ENCODE measurements at places on chromosomes 11 and 22.

GRCh38 chr11:110645253-110645652 is 67.0 kb downstream of the ARHGAP20 start:
- ATAC-seq, result no peak

GRCh38 chr22:47010211-47010610 is 247.8 kb downstream of the TBC1D22A start:
- no peak for ATAC-seq

- no peak for ATAC-seq
These were observed 8.9 kb upstream of the SAMM50 start for GRCh38 chr22:43946384-43946667.

- ATAC-seq, result no peak
These were observed 317.6 kb upstream of the FAT3 start for GRCh38 chr11:91906871-91907624.

DNA sequence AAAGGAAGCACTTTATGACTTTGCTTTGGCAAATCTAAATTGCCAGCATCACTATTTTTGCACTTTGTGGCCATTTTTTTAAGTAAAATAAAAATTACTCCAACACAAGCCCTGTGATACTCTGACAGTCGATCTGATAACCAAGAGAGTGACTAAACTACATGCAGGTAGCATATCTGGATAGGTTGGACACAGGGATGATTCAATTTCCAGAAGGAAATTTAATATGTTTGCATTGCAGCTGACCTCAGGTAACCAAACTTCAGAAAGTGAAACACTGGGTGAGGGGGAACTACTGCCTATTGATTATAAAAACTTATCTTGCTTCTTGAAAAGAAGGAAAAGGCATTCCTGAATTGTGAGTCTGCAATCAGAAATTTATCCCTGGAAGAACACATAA is 13.9 kb downstream of the OR5B3 start:
- no peak for ATAC-seq

GRCh38 chr11:123977731-123978347 is at the start of gene OR10S1:
OR10S1 (minus strand) TSS chr11:123977781; CDS start chr11:123977664, 117 bp downstream.
- no peak for ATAC-seq

DNA sequence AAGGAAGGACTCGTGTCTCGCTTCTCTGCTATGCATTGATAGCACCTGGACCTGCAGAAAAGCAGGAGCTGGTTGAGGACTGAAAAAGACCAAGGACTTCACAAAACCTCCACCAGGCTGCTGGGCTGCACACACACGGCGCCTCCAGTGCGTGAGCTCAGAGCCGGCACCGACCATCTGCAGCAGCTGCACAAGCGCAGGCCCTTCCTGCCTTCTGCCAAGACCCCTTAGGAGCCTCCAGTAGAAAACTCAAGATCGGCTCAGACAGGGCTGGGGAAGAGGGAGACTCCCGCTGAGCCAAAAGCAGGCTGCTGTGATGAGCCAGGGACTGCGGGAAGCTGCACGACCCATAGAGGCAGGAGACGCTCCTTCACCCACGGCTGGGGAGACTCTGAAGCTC is 70.9 kb downstream of the PHF21B start:
- no peak for ATAC-seq

DNA sequence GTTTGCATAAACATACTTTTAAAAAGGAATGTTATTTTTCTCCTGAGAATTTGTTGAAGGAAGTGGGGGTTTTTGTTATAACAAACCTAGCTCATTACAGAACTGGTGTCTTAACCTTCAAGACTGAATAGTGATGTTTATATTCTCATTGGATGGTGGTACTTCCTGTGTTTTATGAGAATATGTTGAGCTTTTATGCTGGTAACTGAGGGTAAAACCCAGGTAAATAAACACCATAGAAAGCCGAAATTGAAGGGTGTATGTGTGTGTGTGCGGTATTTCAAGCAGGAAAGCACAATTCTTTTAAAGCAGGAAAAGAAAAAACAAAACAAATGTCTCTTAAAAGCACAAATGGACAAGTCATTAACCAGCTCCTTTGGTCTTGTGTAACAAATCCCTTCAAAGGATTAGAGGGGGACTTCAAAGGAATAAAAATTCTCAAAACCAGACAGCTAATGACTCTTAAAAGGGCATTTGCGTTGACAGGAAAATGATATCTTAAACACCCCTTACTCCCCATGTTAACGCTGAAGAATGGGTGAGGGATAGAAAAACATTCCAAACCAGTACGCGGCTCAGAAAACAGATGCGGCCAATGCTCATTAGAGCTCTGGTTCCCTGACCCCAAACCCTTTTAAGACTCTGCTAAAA is 23.8 kb downstream of the LMO2 start:
- no peak for ATAC-seq

DNA sequence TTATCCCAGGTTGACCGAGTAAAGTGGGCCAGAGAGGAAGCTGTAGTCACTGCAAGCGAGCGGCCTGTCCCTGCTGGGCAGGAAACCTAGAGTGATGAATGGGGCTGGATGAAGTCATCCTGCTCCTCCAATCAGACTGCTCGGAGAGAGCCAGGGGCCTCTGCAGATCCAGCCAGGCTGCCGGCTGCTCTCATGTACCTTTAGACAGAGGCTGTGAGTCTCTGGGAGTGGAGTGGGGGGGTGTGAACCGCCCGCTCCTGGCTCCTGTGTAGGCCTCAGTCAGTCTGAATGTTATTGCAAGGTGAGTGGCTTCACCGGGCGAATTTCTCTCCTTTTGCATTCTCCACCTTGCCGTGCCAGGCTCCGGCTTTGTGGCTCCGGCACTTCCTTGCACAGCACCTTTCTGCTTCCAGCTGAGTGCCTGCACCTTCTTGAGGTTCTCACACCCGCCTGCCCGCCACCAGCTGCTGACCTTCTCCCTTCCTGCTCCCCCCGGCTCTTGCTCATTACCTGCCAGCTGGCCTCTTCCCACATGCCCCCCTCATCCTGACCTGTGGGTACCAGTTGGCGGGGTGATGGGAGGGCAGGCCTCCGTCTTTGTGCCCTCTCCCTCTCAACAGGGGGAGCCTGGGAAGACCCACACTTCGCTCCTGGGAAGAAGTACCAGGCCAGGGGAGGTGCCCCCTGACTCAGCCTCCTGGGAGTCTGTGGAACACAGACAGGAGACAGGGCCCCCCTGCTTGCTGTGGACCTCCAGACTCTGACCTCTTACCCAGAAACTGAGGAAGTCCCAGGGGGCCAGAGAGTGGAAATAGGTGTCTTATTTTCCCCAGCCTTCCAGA is 79.9 kb downstream of the GRAMD1B start:
- ATAC-seq, result peak; percentile 60

DNA sequence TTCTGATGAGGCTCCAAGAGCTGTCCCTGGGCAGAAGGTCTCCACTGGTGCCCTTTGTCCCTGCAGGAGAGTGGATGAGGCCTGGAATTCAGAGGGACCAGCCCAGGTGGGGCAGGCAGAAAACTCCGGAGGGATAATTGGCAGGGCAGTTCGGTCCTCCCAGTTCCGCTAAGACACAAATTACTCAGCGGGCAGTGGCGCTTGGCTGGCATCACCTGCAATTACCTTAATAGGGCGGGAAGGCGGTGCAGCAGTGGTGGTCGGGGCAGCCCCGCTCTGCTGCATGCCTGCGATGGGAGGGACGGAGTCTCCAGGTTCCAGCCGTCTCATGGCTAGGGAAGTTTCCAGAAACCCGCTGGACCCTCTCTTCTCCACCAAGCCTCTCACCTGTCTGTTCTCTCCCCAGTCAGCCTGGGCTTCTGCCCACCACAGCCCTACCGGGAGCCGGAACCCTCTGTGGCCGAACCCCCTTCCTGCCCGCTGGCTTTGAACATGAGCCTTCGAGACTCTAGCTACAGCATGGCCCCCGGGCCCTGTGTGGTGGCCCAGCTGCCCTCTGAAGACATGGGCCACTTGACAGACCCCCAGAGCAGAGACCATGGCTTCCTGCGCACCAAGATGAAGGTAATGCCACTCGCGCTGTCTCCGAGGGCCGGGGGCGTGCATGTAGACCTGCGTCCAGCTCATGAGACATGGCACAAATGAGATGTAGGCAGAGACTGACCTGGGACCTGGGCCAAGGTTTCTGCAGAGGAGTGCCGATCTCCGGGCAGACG is 7.0 kb downstream of the OVOL1 start:
- ATAC-seq, result no peak

GRCh38 chr11:57249384-57250319 is 12.6 kb upstream of the APLNR start:
- peak; percentile 42 for ATAC-seq

GRCh38 chr11:126973051-126973450 is 27.5 kb downstream of the KIRREL3 start:
- ATAC-seq, result no peak

- peak; percentile 60 for ATAC-seq
These were observed 453 bp downstream of the GAS2 start for GRCh38 chr11:22666688-22667439.

DNA sequence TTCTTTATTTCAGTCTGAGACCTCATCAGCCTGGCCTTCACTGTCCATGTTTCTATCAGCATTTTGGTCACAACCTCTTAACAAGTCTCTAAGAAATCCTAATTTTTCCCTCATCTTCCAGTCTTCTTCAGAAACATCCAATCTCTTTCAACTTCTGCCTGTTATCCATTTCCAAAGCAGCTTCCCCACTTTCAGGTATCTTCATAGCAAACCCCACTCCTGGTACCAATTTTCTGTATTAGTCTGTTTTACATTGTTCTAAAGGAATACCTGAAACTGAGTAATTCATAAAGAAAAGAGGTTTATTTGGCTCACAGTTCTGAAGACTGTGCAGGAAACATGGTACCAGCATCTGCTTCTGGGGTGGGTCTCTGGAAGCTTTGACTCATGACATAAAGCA is 8.1 kb upstream of the OR6X1 start:
- no peak for ATAC-seq

DNA sequence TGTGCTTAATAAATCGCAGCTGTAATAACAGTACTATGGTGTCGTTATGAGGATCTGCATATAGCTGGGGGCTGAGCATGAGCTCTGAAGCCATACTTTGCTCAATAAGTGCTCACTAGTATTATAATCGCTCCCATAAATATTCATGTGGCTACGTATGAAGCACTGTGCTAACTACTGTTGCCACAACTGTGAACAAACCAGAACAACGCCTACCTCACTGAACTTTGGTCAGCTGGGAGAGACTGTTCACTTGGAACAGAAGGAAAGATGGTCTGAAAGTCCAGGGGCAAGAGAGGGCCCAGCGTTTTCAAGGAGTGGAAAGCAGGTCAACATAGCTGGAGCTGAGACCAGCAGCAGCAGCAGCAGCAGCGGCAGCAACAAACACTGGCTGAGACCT is 141.6 kb downstream of the EFCAB6 start:
- no peak for ATAC-seq

GRCh38 chr22:35620624-35621251 is 3.6 kb upstream of the MB start:
- ATAC-seq, result peak; percentile 75

GRCh38 chr22:46079093-46079860 is 71.0 kb upstream of the PPARA start:
- no peak for ATAC-seq

DNA sequence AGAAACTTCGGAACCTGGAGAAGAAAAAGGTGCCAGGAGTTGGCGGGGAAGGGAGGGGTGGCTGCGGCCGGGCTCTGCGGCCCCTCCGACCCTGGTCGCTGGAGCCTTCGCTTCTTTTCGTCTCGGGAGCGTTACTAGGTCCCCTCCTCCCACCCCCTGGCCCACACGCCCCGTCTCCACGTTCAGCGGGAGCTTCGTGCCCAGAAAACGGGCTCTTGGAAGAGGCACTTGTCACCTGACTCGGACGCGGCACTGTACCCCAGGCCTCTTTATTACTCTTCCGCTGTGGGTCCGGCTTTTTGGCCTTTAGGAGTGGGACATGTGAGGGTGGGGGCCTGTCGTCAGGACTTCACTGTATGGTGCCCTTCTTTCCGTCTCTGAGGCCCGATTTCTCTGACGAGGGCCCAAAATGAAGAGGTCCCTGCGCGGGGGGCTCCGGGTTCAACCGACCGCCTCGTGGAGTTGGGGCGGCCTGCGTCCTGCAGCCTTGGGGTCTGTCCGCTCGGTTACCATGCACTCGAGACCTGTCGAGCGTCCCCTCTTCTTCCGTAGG is 1.2 kb downstream of the CAPRIN1 start:
- no peak for ATAC-seq

- ATAC-seq, result no peak
These were observed 94.3 kb downstream of the GAB2 start for GRCh38 chr11:78323363-78323762.

GRCh38 chr22:37290737-37291136 is 8.4 kb downstream of the CYTH4 start:
- no peak for ATAC-seq

DNA sequence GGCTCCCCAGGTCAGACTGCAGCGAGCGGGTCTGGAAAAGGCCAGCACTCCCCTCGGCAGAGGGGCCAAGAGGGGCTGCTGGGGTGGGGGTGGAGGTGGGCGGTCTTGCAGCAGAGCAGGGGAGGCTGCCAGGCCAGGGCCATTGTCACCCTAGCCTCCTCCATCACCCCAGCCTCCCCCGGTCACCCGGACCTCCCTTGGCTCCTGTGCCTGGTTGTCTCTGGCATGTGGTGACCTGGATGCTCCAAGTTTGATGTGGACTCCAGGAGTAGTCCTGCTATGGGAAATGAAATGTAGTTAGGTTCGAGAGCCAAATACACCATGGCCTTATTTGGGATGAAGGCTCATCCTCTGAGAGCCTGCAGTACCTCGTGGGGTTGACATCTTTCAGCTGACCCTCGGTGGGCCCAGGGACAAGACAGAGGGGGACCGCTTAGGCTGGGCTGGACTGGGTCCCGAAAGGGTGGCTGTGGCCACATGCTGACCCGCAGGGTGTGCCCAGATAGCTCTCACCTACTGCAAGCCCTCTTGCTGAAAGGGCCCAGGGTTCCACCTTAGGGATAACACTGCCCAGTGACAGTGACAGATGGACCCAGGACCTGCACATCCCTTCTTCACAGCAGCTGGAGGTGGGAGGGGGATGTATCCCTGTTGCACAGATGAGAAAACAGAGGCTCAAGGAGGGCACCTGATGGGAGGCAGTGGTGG is 24.1 kb downstream of the MRGPRD start:
- peak; percentile 37 for ATAC-seq

GRCh38 chr11:63920939-63921417 is 4.0 kb upstream of the RCOR2 start:
- ATAC-seq, result no peak

GRCh38 chr11:123179586-123179985 is 15.5 kb downstream of the CLMP start:
- ATAC-seq, result no peak

- no peak for ATAC-seq
These were observed 18.3 kb upstream of the CCDC179 start for GRCh38 chr11:22878604-22879003.

- no peak for ATAC-seq
These were observed 111.3 kb downstream of the ETS1 start for GRCh38 chr11:128476049-128476448.

All from gastroesophageal sphincter (tissue), 4 donors.